ENCODE measurements at places on chromosomes 3 and 15.

DNA sequence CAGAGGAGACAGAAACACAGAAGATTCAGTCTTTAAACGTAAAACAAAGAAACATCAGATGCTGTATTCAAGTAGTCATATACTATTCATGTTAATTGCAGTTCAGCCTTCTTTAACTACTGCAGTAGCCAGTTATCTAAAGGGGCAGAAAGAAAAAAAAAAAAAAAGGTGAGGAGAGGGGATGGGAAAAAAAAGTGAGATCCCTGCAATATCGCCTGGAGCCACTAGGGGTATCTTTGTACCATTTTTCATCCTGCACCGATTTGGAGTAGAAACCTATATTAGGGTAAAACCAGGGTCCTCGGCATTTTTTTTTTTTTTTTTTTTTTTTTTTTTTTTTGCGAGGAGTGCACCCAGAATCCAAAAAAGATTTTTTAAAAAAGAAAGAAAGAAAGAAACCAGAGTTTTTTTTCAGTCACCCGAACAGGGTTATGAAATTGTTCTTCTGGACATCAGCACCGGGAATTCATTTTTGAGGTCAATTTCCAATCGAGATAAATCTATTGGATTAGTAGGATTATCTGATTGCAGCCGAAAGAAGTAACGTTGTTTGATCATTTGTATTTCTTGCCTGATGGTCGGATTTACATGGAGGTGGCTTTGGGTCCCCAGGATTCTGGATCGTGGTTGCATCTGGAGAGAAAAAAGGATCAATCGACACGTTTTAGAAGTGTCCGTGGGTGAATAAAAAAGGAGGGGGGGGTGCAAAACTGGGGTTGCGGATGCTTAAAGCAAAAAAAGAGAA lies 186.7 kb downstream of the NLGN1 start:
- no peak for DNase-seq

GRCh38 chr3:72092778-72093177 lies 307.8 kb upstream of the PROK2 start:
- DNase-seq = no peak

DNA sequence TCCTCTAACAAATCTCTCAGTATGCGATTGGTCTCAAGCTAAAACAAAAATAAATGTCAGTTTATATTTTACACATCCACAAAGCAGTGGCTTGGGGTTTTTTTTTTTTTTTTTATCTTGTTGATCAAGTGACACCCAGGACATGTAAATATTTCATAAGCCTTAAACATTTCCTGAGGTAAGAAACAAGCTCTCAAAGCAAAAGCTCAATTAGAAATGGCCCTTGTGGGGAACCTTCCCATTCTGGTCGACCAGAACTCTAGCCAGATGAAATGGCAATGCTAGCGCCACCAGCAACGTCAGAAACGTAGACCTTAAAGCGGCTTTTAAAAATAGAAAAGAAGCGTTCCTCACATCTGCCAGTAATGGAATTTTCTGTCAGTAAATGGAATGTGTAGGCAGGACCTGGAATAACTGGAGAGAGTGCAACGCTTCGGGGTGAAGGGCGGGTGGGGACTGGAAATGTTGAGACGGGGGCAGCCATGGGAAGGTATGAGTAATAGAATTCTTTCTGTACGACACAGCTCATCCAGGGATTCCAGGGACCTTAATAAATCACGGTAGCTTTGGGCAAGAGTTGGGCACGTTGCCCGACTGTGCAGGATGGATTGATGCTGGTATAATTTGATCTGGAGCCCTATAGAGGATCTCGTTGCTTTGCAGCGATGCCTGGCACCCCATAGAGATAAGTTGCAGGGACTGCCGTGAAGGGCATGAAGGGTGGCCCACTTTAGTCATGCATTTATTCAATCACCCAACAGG lies 44.4 kb downstream of the BTD start:
- DNase-seq = no peak

- DNase-seq = no peak
Observed at GRCh38 chr3:172869784-172870518, 119.4 kb downstream of the ECT2 start.

- DNase-seq = no peak
Observed at GRCh38 chr3:45858809-45859543, 17.1 kb upstream of the LZTFL1 start.

- no peak for DNase-seq
Observed at GRCh38 chr3:101829874-101830273, 19.4 kb upstream of the NFKBIZ start.

GRCh38 chr3:129317014-129317771 lies 38.5 kb downstream of the HMCES start:
- DNase-seq = no peak

DNA sequence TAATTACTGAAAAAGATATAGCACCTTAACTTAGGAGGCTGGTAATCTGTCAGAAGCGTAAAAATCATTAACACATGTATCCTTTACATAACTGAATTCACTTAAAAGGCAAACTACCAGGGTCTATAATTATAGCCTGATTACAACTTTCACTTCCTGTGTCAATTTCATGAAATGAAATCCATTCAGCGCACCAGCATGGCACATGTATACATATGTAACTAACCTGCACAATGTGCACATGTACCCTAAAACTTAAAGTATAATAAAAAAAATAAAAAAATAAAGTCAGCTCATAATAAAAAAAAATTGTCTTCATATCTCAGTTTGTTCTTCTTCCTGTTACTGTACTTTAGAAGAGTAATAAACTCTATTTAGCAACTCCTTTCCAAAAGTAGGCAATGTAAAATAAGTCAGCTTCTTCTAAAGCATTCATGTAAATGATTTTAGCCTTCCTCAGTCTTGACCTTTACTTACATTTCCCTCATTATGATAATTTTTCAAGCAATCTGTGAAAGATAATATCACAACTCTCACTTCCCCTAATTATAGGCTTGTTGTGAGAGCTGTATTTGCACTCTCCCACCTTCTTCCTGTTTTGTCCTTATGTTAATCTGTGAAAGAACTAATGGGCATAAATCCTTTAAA lies 50.1 kb downstream of the KBTBD8 start:
- no peak for DNase-seq

DNA sequence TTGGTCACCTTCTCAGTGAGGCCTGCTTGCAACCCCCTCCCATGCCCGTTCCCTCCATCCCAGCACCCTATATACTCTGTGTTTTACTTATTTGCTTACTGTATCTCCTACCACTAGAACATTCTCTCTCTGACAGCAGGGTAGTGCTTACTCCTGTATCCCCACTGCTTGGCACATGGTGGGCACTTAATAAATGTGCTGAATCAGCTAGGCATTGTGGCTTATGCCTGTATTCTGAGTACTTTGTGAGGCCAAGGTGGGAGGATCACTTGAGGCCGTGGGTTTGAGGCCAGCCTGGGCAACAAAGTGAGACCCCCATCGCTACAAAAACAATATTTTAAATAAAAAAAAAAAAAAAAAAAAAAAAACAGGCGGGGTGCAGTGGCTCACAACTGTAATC lies 7.6 kb upstream of the SHISA5 start:
- DNase-seq = no peak

DNA sequence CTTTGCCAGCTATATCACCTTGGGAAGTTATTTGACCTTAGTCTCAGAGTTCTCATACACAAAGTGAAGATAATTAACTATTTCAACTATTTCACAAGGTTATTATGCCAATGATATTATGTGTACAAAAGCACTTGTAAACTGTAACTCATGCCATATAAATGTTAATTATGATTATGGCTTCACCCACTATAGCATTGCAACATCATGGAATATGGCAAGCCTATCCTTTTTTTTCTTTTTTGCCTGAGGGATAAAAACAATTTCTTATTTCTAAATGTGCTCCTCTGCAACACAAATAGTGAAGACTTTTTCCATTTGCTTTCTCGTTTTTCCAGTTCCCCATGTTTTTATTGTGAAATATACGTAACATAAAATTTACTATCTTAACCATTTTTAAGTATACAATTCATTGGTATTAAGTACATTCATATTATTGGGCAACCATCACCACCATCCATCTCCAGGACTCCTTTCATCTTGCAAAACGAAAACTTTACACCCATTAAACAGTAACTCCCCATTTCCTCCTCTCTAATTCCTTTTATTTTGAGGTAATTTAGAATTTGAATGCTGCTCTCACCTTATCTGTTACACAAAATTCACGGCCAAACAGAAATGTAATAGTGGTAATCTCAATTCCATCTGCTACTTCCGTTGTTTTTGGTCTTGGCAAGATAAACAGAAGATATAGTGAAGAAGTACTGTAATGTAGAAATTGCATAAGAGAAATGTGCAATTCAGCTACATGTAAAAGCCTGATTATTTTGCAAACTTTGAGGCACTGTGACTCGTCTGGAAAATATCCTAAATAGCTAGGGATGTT lies 46.3 kb downstream of the NANOGP8 start:
- no peak for DNase-seq

DNA sequence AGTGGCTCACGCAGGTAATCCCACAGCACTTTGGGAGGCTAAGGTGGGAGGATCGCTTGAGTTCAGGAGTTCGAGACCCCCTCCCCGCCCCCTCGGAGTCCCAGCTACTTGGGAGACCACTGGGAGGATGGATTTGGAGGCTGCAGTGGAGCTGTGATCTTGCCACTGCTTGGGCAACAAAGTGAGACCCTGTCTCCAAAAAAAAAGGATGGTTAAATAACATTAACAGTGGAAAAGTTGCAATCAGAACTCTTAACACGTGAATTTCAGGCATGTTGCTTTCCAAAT lies 1.4 kb upstream of the TMEM87A start:
- DNase-seq = no peak

DNA sequence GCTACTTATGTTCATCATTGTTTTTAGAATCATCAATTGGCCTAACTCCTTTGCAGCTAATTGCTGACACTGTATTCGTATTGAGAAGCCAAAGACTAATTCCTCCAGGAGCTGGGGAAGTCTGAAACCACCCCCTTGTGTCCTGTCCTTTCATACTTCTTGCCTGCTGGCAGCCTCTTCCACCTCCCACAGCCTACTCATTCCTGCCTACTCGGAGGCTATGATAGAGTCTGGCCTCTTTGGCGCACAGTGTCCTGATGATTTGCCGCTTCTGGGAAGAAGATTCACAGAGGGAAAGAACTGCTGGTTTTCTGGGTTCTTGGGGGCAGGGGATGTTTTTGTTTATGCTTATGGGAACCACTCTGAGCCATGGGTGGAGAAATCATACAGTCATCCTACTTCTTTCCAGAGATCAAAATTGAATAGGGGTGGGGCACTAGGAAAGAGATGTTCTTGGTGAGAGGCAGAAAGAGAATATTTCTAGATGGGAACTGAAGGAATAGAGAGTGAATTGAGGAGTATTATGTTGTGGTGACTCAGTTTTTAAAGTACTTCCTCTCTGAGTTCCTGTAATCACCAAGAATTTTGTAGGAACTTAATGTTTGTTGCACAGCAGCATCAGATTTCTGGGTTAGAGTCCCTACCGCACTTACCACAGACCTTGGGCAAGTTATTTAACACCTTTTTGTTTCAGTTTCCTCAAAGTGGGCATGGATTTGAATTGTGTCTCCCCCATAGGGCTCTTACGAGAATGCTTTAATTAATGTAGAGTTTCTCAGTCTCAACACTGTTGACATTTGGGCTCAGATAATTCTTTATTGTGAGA lies 22.1 kb upstream of the SCAANT1 start:
- DNase-seq = no peak
